Dermis blood vessel endothelial cell (primary cell): ENCODE measurements at places on chromosomes 12 and 14. TPM values are rescaled to one million over a fixed set of nuclear protein-coding genes. Genes with fewer than 3 reads are reported as not detected.

TEDC1 gene
- total RNA-seq: 9.7 and 18.0 TPM in 2 replicates

EFS gene
- total RNA-seq: 0.17 TPM in 1 of 2 replicates, not detected in the other

NKX2-1 gene
- not detected in 2 replicates for total RNA-seq

RASSF8 gene
- 84.7 and 98.0 TPM in 2 replicates for total RNA-seq

GIT2 gene
- 54.6 and 61.4 TPM in 2 replicates for total RNA-seq

BAZ2A gene
- total RNA-seq: 23.5 and 40.9 TPM in 2 replicates

VDR gene
- total RNA-seq: under 0.01 and 0.47 TPM in 2 replicates
